ENCODE measurements at places on chromosomes 16 and 17. TPM values are rescaled to one million over a fixed set of nuclear protein-coding genes. Genes with fewer than 3 reads are reported as not detected.
A peak's percentile ranks its signal among the peaks of the same experiment; 100 is the strongest.

- no peak for ATAC-seq
These were observed 55.4 kb upstream of the NLK start for GRCh38 chr17:27986805-27987684.

GRCh38 chr17:74521701-74522201 is 9.5 kb downstream of the CD300LB start:
- ATAC-seq = no peak

GRCh38 chr17:71741836-71742235 is 379.0 kb upstream of the SOX9 start:
- ATAC-seq = no peak

DNA sequence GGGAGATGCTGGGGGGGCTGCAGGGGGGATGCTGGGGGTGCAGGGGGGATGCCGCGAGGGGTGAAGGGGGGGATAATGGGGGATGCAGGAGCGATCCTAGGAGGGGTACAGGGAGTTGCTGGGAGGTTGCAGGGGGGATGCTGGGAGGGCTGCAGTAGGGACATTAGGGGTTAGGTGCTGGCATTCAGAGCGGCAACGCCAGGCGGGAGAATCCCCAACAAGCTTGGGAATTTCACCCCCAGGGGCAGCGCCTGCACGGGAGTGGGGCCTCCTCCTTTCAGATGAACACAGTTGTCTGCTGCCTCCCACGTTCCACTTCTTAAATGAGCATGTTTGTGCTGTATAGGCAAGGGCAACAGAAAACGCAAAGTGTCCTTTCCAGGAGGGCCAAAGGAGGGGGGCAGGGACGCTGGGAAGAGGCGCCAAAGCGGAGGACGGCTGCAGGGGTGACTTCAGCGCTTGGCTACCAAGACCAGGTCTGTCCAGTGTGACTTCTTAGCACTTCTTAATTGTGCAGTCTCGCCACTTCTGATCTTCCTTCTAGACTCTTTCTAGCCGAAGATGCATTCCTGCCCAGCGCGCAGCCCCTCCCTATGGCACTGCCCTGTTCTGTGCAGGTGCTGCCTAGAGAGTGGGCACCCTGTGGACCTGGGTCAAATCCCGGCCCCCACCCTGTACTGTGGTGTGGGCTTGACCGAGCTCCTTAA is 2.0 kb upstream of the SLC6A4 start:
- ATAC-seq = no peak

- no peak for ATAC-seq
These were observed 172.5 kb upstream of the FOXF1 start for GRCh38 chr16:86337581-86338402.

DNA sequence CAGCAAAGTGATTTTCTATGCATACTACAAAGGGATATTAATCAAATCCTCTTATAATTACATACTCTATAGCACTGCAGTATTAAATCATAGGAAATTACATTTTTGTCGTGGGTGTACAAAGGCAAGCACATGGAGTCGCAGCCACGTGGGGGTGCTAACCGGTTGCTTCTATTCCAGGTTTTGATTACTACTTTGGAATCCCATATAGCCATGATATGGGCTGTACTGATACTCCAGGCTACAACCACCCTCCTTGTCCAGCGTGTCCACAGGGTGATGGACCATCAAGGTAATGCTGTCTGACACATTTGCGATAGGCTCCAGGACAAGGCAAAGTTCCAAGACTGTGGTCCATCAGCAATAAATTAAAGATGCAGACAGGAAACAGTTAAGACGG is 60.1 kb downstream of the ARSG start:
- ATAC-seq = no peak

GRCh38 chr16:8971416-8971815 is 7.7 kb upstream of the USP7 start:
- ATAC-seq = no peak

GRCh38 chr16:9703731-9704130 is 478.5 kb downstream of the GRIN2A start:
- ATAC-seq = no peak

DNA sequence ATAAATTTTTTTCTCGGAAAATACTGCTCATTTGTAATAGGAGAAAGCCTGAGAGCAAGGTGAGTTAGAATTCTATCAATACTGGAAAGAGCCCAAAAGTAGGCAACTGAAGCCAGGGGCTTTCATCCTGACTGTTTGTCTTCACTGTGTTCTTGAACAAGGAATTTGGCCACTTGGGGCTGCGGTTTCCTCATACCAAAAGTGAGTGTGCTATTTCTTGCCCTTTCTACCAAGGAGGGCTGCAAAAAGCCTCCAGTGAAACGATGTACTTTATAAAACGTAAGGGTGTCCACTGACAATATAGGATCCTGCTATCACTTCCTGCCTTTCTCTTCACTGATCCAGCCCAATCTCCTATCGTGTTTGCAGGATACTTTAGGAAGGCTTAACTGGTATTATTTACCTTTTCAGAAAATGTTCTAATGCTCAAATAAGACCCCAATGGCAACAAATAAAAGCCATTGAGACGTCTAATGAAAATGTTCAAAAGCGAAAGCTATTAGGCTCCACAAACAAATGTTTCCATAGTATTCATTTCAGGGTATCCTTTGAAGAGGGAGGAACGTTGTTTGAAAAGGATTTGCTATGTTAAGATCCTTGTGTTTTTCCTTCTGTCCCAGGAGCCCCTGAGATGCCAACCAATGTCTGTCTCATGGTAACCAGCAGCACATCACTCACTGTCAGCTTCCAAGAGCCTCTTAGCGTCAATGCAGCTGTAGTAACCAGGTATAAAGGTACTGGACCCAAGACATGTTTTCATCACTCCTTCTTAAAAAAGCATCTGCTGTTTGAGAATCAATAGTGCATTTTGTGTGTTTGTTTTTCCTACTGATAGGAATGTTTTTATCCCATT is 219.3 kb upstream of the NOG start:
- no peak for ATAC-seq

- ATAC-seq = no peak
These were observed 11.9 kb downstream of the TOX3 start for GRCh38 chr16:52535076-52535475.

DNA sequence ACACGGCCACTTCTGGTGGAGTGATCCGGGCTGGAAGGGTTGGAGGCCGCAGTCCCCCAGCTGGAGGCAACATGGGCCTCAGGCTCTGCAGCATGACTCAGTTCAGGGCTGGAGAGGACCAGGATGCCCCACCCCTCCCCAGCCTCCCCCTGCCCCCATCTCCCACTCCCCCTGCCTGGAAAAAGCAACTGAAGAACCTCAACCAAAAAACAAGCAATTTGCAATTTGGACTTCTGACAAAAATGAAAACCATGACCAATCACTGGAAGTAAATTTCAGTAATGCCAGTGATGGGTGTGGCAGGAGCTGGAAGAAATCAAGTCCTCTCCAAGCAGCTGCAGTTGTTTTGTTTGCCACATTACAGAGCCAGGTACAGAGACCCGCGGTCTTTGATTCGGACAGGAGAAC is 6.6 kb upstream of the MIF4GD start:
- ATAC-seq = peak; percentile 81

- ATAC-seq = no peak
These were observed 224.7 kb upstream of the IRX3 start for GRCh38 chr16:54511222-54511731.

GRCh38 chr16:79076047-79076767 is 524.3 kb downstream of the MAF start:
- ATAC-seq = no peak

DNA sequence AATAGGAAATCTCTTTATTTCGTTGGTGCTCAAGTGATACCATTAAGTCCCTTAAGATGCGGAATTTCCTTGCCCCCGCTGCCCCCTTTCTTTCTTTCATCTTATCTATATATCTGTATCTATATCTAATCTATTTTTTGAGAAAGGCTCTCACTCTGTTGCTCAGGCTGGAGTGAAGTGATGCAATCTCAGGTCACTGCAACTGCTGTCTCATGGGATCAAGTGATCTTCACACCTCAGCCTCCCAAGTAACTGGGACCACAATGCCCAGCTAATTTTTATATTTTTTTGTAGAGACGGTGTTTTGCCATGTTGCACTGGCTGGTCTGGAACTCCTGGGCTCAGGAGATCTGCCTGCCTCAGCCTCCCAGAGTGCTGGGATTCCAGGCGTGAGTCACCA is 693.5 kb downstream of the WWOX start:
- ATAC-seq = no peak

DNA sequence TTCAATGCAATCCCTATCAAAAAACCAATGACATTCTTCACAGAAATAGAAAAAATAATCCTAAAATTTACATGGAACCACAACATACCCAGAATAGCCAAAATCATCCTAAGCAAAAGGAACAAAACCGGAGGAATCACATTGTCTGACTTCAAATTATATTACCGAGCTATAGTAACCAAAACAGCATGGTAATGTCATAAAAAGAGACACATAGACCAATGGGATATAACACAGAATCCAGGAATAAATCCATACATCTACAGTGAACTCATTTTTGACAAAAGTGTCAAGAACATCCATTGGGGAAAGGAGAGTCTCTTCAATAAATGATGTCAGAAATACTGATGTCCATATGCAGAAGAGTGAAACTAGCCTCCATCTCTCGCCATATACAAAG is 105.8 kb upstream of the CORO6 start:
- ATAC-seq = no peak

DNA sequence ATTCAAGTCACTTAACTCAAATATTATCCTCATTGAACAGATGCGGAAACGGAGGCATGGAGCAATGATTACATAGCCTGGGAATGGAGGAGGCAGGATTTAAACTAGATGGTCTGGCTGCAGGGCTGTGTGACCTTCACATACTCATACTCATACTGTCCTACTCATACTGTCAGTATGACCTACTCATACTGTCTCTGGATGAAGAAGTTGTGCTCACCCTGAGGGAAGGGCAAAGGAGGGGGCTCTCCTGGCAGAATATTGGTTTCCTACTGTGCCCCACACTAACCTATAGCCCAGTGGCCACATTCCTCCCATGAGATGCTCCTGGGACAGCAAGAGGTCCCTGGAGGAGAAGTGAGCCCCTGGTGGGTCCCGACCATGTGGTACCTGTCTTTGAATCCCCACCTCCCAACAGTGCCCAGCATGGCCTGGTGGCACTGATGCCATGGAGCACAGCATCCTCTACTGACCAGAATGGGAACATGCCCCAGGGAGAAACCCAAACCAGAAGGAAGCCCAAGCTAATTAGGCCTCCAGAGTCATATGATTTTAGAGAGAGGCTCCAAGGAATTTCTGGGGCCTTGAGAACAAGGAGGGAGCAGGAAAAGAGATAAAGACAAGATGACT is 197.3 kb upstream of the SDK2 start:
- peak; percentile 73 for ATAC-seq

DNA sequence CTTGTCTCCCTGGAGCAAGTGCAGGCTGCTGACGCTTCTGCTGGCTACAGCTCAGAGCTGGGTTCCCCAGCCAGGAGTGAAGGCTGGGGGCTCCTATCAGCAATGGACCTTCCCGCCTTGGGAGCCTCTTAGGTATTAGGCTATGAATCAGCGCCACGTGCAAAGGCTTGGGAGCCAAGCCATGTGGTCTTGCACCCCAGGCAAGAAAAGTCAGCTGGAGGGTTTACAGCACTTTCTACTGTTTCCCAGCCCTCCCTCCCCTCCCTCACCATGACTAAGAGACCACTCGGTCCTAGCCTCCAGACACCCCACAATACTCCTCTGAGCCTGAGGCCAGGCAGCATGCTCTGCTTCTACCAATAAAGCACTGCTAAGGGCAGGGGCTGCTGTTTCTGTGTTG is 12.3 kb downstream of the EPX start:
- no peak for ATAC-seq

GRCh38 chr17:48611213-48611612 is 396 bp upstream of the HOXB7 start:
- ATAC-seq = peak; percentile 1

DNA sequence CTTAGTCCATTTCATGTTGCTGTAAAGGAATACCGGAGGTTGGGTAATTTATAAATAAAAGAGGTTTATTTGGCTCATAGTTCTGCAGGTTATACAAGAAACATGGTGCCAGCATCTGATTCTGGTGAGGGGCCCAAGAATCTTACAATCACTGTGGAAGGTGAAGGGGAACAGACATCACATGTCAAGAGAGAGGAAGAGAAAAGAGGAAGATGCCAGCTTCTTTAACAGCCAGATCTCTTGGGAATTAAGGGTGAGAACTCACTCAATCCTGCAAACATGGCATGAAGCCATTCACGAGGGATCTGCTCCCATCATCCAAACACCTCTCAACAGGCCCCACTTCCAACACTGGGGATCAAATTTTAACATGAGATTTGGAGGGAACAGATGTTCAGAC is 49.5 kb downstream of the BMERB1 start:
- ATAC-seq = no peak

DNA sequence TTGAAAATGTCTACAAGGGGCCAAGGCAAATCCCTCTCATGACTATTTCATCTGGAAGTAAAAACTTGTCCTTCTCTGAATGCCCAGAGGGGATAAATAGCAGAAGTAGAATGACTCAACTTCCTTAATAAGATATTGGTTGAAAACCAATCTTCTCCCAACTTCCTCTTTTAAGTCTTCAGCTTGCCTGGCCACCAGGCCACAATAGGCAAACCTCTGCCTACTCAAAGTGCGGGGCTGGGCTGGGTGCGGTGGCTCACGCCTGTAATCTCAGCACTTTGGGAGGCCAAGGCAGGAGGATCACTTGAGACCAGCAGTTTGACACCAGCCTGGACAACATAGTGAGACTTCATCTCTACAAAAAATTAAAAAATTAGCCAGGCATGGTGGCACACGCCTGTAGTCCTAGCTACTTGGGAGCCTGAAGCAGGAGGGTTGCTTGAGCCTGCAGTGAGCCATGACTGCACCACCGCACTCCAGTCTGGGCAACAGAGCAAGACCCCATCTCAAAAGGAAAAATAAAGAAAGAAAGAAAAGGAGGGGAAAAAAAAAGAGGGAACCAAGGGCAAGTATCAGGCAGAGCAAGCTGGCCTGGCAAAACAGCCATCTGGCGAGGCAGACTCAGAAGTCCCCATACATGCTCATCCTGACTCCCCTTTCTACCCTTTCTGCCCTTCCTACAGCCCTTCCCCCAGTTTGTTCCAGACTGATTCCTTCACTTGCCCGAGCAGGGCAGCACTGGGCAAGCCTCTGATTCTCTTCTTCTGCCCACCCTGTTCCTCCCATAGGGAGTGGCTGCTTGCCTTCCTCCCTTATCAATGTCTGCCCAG is 20.6 kb downstream of the MAP3K14 start:
- ATAC-seq = no peak

CCL23 gene
- total RNA-seq = not detected

TBC1D3E gene
- total RNA-seq = not detected

TP53TG3B gene
- total RNA-seq = not detected

KRTAP9-4 gene
- total RNA-seq = not detected

EVPLL gene
- not detected for total RNA-seq

UBN1 gene
- total RNA-seq = 13.6 TPM

PABPN1L gene
- not detected for total RNA-seq

Measured in motor neuron (in vitro differentiated cells).